Transverse colon (tissue), 4 donors: ENCODE measurements at places on chromosomes 12 and 14.
A peak's percentile ranks its signal among the peaks of the same experiment; 100 is the strongest.

DNA sequence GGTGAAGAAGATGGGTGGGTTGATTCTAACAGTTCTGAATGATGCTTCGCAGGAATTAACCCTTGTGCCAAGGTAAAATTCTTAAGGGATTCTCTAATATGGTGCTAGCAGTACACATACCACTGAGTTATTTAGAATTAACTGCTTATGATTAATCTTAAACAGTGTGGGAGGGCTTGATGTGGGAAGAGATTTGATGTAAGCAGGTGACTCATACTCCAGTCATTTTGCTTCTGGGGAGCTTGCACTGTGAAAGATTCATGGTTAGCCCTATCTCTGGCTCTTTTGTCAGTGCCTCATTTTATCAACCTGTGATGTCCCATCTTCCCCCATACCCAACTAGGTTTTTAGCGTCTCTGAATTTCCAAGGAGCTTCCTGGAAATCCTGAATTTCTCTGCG lies 83.8 kb downstream of the NRXN3 start:
- no peak overlapping the region for H3K27ac ChIP-seq
- H3K4me3 ChIP-seq: no peak overlapping the region
- H3K4me1 ChIP-seq: no peaks in the 10 kb centered on the region
- no peaks in the 10 kb centered on the region for H3K36me3 ChIP-seq

- H3K4me3 ChIP-seq: no peak overlapping the region
- no peaks in the 10 kb centered on the region for H3K36me3 ChIP-seq
- no peak overlapping the region for H3K27ac ChIP-seq
- no peaks in the 10 kb centered on the region for H3K4me1 ChIP-seq
- H3K27me3 ChIP-seq: no peaks in the 10 kb centered on the region
These were observed 13.8 kb downstream of the BICD1 start for GRCh38 chr12:32120419-32120818.

DNA sequence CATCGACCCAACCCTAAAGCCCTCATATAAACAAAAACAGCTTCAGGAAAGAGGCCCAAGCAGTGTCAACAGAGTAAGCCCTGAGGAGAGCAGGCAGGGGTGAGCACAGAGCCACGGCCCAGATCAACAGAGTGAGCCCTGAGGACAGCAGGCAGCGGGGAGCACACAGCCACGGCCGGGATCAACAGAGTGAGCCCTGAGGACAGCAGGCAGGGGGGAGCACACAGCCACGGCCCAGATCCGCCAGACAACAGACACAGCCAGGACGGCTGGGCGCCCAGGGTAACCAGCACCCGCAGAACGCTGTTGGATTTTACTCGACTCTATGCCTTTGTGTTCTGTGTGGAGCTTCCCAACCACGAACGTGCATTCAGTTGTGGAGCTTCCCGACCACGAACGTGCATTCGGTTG lies 15.0 kb downstream of the CCDC85C start:
- no peak overlapping the region for H3K4me3 ChIP-seq
- H3K4me1 ChIP-seq: peaks cover 28% of the 10 kb centered on the region
- peak overlapping the region; percentile 58 for H3K27ac ChIP-seq

GRCh38 chr12:6528539-6529235 lies 5.6 kb upstream of the GAPDH start:
- H3K36me3 ChIP-seq: no peaks in the 10 kb centered on the region
- no peak overlapping the region for H3K4me3 ChIP-seq
- no peak overlapping the region for H3K27ac ChIP-seq
- H3K27me3 ChIP-seq: no peaks in the 10 kb centered on the region
- no peak for DNase-seq
- H3K4me1 ChIP-seq: peaks cover 13% of the 10 kb centered on the region

DNA sequence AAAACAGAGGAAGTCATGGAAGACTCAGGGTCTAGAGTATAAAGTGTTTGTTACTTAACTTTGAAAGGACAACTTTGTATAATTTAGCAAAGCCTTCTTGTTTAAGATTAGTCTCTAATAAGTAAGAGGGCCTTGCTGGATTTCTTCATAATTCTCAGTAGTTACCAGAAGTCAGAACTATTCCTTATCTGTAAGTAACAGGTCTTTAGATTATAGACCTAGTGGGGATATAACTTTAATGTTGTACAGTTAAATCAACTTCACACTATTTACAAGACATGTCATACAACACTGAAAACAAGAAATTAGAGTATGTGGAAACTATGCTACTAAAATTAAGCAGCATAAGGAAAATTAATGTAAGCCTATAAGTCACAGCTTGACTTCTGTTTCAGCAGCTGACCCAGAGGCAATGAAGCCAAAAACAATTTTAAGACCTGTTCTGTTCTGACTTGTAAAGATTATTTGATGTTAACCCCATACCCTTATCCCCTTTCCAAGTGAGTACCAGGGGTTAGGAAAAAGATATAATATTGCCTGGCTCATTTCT lies 398.3 kb downstream of the RAD51B start:
- no peaks in the 10 kb centered on the region for H3K27me3 ChIP-seq
- H3K27ac ChIP-seq: peak overlapping the region; percentile 28
- DNase-seq: no peak
- H3K4me3 ChIP-seq: no peak overlapping the region

GRCh38 chr12:29783773-29784666 lies at the start of gene TMTC1:
TSS of gene TMTC1 (minus strand) at chr12:29783942. CDS start at chr12:29783751, 191 bp downstream.
- peak within 1 kb of the TSS; percentile 80 for H3K27ac ChIP-seq
- H3K4me3 ChIP-seq: peak within 1 kb of the TSS; percentile 55
- H3K36me3 ChIP-seq: no peaks in the 10 kb centered on the region
- peak; percentile 45 for DNase-seq
- peaks cover 47% of the 10 kb centered on the region for H3K27me3 ChIP-seq

DNA sequence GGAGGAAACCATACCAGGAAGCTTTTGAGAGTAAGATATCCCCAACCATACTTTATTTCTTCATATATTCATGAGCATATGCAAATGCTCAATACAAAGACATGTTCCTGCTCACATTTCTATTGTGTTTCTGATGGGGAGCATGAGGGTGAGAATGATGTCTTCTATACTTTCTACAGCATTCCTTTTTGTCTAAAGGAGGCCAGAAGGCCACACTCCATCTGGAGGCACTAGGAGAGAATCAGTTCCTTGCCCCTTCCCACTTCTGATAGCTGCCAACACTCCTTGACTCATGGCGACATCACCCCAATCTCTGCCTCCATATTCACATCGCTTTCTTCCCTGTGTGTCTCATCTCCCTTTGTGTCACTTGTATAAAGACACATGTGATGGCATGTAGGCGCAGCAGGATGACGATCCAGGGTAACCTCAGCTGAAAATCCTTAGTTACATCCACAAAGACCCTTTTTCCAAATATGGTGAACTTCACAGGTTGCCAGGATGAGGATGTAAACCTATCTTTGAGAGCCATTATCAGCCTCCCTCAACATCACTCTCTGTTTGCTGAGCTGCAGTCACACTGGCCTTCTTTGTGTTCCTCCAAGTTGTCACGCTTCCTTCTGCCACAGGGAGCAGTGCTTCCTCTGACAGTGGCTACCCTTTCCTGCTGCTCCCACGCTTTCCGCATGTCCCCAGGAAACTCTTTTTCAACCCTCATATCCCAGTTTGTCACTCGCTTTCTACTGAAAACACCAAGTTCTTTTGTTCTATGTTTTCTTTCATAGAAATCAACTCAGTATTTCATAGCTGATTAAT lies 96.9 kb downstream of the STXBP6 start:
- no peak overlapping the region for H3K27ac ChIP-seq
- H3K27me3 ChIP-seq: no peaks in the 10 kb centered on the region
- H3K4me1 ChIP-seq: peaks cover 6% of the 10 kb centered on the region
- no peaks in the 10 kb centered on the region for H3K36me3 ChIP-seq
- DNase-seq: no peak

DNA sequence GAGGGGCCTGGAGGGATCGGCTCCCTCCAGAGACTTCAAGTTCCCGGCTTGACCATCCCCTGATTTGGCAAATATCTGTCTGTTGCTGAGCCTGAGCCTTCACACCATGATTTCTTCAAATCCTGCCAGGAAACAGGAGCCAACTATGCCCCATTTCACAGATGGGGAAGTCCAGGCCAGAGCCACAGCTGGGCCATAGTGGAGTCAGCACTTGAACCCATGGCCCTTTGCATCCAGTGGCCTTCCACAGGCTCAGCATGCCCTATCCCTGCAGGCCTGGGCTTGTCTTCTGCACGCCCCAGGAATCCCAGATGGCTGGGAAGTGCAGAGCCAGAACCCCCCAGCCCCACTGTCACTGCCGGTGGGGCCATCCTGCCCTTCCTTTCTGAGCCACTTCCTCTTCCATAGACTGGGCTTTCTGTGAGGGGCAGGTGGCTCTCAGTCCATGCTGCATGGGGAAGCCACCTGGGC lies 44.9 kb downstream of the CYP46A1 start:
- peaks cover 18% of the 10 kb centered on the region for H3K27me3 ChIP-seq
- H3K4me3 ChIP-seq: no peak overlapping the region
- no peak for DNase-seq

DNA sequence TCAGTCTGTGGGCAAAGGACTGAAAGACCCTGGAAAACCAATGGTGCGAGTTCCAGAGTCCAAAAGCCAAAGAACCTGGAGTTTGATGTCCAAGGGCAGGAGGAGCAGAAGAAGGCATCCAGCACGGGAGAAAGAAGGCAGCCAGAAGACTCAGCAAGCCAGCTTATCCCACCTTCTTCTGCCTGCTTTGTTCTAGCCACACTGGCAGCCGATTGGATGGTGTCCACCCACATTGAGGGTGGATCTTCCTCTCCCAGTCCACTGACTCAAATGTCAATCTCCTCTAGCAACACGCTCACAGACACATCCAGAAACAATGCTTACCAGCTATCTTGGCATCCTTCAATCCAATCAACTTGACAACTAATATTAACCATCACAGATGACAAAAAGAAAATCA lies 57.2 kb upstream of the CAPRIN2 start:
- H3K36me3 ChIP-seq: no peaks in the 10 kb centered on the region
- peaks cover 3% of the 10 kb centered on the region for H3K4me1 ChIP-seq

- peaks cover 35% of the 10 kb centered on the region for H3K4me1 ChIP-seq
- no peak for DNase-seq
- H3K36me3 ChIP-seq: no peaks in the 10 kb centered on the region
These were observed 10.6 kb downstream of the FAR2 start for GRCh38 chr12:29159661-29160060.

DNA sequence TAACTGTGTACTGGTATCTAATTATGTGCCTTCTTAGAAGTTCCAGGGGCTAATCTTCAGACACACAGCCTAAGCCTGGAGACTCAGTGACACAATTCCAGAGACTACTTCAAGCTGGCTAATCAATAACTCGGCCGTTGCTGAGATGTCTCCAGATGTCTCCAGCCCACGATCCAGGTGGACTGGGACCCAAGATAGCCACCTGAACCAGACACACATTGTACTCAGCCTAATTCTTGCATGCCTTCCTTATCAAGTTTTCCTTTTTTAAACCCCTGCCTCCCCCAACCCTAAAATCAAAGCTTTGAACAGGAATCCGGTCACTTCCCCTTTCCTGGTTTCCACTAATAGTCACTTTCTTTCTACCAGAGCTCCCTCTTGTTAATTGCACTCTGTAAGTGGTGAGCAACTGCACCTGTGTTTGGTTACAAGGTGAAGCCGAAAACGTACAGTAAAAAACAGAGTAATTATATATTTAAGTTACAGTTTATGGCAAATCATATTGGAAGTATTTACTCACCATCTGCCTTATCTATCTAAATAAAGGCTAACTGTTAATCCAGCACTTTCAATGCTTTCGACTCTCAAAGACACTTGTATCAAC lies 39.8 kb upstream of the PTGDR start:
- H3K36me3 ChIP-seq: no peaks in the 10 kb centered on the region
- H3K4me3 ChIP-seq: peak overlapping the region; percentile 9
- no peaks in the 10 kb centered on the region for H3K27me3 ChIP-seq

- H3K4me1 ChIP-seq: peaks cover 3% of the 10 kb centered on the region
- H3K4me3 ChIP-seq: no peak overlapping the region
- H3K36me3 ChIP-seq: no peaks in the 10 kb centered on the region
- no peaks in the 10 kb centered on the region for H3K27me3 ChIP-seq
- DNase-seq: no peak
These were observed 458.8 kb downstream of the TMEM117 start for GRCh38 chr12:44294649-44295048.

DNA sequence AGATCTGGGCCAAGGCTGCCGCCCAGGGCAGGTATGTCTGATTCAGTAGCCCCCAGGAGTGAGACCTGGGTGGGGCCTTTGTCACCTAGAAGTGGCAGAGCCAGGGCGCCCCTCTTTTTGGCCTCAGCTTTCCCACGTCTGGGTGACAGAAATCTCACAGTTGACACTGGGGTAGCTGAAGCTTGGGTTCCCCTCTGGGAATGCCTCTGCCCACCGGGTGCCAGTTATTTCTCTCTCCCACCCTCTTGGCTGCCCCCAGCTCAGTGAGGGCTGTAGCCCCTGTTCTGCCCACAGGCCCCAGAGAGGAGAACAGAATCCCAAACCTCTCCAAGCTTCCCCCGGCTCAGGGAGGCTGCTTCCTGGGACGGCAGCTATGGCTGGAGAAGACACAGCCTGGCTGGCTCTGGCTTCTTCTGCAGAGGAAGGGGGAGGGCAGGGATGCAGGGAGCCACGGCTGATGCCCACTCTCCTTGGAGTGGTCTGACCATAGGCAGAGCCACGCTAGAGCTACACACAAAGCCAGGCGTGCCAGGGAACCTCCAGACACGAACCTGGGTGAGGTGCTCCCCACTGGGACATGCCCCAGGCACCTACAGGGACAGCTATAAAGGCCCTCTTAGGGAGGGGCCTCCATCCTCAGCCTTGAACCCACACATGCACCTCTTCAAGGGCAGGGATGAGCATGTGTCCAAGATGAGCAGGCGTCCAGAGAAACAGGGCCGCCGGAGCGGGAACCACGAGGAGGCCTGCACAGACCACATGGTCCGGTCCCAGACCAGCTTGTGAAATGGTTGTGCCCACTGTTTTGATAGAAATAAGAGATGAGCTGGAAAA lies 51.7 kb downstream of the BEGAIN start:
- no peaks in the 10 kb centered on the region for H3K36me3 ChIP-seq
- H3K4me1 ChIP-seq: no peaks in the 10 kb centered on the region
- H3K27ac ChIP-seq: no peak overlapping the region
- no peak overlapping the region for H3K4me3 ChIP-seq
